Stimulated activated memory B cell treated with anti-CD40 and anti-IgM and Interleukin-4, amounts not matched to agents 10 μg/mL and 1 μg/mL and 100 μg/mL, for 72 hours (primary cell): ENCODE measurements at places on chromosomes 11 and 22.

GRCh38 chr11:35944503-35945136 is 758 bp downstream of the LDLRAD3 start:
- no peak for ATAC-seq

- ATAC-seq = peak; percentile 68
These were observed 10.6 kb downstream of the FLI1 start for GRCh38 chr11:128704517-128704916.

GRCh38 chr11:128165572-128165971 is 421.8 kb downstream of the ETS1 start:
- ATAC-seq = no peak

GRCh38 chr22:25492162-25492561 is 72.3 kb upstream of the GRK3 start:
- ATAC-seq = no peak

GRCh38 chr22:16912281-16912680 is 87.1 kb upstream of the XKR3 start:
- ATAC-seq = no peak

GRCh38 chr11:31932879-31933278 is 121.8 kb upstream of the PAX6 start:
- ATAC-seq = no peak

DNA sequence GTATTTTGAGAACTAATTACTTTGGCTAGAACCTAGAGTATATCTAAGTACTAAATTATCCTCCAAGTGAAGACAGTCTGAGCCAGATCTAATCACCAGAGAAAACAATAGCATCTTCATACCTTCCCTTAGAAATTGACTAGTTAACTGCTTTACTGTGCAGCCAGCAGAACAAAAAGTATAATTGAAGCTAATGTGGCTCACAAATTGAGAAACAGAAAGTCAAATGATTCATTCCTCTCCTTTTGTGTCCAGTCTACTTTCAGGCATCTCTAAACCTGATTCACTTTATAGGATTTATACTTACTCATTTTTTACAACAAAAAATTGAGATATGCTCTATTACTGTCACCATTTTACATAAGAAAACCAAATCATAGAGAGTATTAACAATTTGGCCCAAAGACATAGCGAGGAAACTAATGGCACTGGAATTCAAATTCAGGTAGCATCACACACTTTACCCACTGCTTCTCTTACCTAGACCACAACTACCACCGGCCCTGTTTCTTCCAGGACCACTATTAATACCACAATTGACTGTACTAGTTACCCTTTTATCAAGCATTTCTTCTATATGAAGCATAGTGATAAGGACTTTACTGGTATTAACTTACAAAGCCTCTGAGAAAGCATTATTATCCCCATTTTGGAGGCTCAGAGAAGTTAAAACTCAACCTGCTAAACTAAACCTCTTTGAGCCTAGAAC is 1402.6 kb upstream of the TENM4 start:
- ATAC-seq = no peak

DNA sequence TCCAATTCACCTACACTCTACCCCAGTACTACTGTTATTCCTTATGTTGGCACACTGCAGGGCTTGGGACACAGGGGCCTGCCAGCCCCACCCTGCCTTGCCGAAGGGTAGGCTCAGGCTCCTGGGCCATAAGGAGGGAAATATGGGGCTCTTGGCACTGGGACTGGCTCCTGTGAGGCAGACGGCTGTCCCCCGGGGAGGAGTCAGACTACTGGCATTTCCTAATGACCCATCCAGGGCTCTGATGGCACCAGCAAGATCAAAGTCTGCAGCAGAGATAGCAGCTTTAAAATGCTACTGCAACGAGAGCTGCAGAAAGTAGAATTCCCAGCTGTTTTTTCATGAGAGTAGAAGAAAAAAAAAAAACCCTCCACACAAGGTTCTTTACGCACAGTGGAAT is 42.2 kb upstream of the CYP2D6 start:
- ATAC-seq = no peak
